Left lung (tissue), 14 donors: ENCODE measurements at places on chromosomes 5 and 9. TPM values are rescaled to one million over a fixed set of nuclear protein-coding genes. Genes with fewer than 3 reads are reported as not detected.

DNA sequence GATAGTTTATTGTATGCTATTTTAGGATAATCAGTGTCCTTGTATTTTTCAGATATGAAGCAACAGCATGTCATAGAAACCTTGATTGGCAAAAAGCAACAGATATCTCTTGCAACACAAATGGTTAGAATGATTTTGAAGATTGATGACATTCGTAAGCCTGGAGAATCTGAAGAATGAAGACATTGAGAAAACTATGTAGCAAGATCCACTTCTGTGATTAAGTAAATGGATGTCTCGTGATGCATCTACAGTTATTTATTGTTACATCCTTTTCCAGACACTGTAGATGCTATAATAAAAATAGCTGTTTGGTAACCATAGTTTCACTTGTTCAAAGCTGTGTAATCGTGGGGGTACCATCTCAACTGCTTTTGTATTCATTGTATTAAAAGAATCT lies 14.5 kb downstream of the CCT5 start:
- no peak for DNase-seq

- no peak for DNase-seq
These were observed 28.9 kb downstream of the ARHGEF28 start for GRCh38 chr5:73654819-73655318.

DNA sequence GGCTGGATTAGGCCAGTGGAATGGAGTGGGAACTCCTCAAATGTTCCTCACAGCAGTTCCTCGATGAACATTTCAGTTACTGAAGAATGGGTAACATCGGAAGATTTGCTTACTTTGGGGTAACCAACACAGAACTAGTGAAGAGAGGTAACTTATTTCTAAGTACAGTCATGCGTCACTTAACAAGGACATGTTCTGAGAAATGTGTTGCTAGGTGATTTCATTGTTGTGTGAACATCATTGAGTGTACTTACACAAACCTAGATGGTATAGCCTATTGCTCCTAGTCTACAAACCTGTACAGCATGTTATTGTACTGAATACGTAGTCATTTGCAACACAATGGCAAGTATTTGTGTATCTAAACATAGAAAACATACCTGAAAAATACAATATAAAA lies 228.3 kb downstream of the MAST4 start:
- no peak for DNase-seq

GRCh38 chr5:77867194-77867691 lies 91.1 kb upstream of the TBCA start:
- DNase-seq, result no peak

DNA sequence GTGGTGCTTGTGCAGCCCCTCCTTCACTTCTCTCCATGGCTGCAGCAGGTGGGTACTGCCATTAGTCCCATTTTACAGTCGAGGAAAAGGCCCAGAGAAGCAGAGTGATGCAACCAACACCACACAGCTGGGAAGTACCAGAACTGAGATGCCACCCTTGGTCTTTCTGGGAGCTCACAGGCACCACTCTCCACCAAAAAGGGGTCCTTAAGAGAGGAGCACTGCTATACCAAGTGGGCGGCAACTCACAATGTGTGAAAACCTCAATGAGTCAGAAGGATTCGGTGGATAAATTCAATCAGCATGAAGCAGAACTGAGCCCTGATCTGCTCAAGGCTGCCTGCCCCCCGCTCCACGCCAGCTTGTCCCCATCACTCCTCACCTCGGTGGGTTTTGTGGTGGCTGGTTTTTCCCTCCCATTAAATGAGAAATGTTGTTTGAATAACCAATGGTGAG lies 213.7 kb downstream of the FSTL4 start:
- DNase-seq, result no peak

DNA sequence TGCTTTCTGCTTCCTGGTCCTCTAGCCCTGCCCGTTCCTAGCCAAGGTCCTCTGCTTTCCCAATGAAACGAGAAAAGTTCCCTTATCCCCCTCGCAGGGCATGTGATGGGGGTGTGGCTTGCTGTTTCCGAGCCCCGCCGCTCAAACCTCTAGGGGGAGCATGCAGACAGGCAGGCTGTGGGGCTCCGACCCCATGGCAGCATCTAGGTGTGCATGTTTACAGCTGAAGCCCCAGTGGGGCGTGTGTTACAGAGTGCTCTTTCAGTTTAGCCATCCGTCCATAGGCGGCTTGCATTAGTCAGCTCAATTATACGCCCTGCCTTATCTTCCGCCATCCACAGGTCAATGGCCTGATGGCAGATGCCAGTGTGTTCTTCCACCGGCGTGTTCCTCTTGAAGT lies 48.3 kb upstream of the SPATA31E1 start:
- no peak for DNase-seq

DNA sequence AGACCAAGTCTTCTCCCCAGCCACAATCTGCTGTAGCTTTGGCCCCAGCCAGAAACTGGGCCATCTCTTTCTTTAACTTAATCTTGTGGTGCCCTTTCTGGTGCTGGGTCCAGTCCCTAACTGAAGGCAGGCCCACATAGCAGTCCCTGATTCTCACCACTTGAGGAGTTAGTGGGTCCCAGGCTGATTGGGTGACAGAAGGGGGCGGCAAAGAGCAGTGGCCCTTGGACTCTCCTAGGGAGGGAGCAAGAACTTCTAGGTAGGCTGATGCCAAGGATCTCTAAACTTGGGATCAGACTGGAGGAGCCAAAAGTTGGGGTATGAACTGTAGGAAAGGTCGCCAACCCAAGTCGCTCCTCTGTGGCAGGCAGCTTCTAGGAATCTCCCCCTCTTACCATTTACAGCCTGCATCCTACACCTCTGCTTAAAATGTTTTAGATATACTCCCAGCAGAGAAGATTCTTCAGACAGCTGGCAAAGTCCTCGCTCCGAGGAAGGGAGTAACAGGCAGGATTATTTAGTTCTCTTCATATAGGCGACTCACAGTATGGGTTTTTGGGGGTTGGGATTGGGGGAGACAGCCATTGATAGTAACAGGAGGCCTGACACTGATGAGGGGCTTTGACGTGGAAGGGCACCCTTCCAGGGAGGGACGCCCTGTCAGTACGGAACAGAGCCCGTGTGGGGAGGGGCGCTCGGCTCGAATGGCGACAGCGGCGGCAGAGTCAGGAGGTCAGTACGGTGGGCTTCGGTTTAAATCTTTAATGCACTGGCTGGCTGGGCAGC lies 2.0 kb upstream of the CCL27 start:
- DNase-seq, result peak; percentile 56

- DNase-seq, result no peak
These were observed 34.6 kb upstream of the PTCH1 start for GRCh38 chr9:95551406-95551805.

DNA sequence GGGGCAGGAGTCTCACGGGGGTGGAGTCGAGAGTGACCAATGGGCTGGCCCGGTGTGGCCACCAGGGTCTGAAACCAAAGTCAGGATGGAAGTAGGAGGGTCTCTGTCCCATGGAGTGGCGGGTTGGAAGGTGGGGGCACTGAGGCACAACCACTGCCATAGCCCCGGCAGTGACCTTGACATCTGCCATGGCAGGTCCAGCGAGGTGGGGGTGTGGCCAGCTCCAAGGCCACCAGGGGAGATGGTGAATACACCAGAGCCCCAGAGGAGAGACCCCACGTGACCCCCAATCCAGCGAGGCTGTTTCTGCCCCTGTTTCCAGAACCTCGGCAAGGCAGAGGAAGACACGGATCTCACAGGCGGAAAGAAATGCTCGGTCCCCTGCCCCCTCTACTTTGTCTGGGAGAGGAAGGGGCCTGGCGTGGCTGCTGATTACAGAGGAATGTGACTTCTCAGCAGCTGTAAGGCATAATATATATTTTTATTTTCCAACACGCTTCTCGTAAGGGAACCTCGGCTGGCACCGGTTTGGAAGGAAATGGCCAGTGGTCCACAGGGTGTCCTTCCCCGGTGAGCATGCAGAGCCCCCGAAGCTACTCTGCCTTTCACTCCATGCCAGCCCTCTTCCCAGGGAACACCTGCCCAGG lies 105.7 kb upstream of the SARDH start:
- no peak for DNase-seq

- DNase-seq, result no peak
These were observed 106.9 kb downstream of the DCP2 start for GRCh38 chr5:113083481-113083880.

GRCh38 chr5:73687357-73687756 lies 61.4 kb downstream of the ARHGEF28 start:
- DNase-seq, result no peak

DNA sequence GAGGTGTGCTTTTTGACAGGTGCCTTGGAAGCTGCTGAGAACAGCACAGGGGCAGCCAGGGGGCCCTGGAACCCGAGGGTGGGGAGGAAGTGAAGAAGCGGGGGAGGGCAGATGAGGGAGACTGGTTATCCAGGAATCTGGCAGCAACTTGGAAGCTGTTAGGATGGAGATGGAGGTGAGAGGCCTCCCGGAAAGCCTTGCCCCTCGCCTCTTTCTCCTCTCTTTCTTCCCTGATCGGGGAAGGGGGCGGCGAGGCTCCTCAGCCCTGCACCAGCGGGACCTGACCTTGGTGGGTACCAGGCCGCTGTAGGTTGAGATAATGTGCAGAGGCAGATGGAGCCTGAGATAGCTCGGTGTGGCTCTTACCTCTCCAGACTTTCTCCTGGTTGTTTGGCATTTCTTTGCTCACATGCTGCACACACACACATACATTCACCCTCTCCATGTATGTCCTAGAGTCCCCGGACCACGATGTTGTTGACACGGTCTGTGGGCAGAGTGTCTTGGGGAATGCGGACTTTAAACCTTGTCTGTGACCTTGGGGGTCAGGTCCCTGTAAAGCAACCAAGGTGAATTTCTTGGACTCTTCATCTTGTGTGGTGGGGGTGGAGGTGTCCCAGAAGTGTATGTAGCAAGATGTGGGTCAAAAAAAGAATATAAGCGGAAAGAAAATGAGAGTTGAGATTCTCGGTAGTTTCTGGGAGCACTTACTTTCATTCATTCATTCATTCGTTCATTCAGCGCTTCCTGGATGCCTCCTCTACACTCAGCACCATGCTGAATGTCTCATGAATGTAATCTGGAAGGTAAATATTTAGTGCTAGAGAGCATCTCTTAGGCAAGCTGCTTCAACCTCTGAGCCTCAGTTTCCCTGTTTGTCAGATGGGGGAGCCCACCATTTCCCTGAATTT lies 1.6 kb downstream of the WWC1 start:
- no peak for DNase-seq

DNA sequence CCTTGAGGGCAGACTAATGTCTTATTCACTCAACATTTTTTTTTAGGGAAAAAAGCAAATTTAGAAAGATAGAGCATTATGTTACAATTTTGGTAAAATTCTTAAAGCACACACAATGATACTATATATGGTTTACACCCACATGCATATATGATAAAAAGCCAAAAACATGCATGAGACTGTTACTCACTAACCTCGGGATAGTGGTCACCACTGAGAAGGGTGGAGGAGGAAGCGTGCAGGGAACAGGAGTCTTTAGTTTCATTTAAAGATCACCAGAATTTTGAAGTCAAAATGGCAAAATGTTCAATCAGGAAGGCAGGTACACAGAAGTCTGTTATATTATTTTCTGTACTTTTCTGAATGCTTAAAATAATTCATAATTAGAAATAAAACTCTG lies 9.2 kb downstream of the ARL15 start:
- DNase-seq, result no peak

- DNase-seq, result no peak
These were observed 107.7 kb downstream of the TENT4A start for GRCh38 chr5:6820851-6821479.

RICTOR gene
- 33.9 TPM for total RNA-seq

PRDM12 gene
- total RNA-seq, result not detected

FAXDC2 gene
- total RNA-seq, result 41.9 TPM

TRIO gene
- total RNA-seq, result 122 TPM

CCDC152 gene
- 0.96 TPM for total RNA-seq

FGF1 gene
- 0.41 TPM for total RNA-seq
